Heart left ventricle (tissue), 16 donors: ENCODE measurements at places on chromosomes 6 and 20.

DNA sequence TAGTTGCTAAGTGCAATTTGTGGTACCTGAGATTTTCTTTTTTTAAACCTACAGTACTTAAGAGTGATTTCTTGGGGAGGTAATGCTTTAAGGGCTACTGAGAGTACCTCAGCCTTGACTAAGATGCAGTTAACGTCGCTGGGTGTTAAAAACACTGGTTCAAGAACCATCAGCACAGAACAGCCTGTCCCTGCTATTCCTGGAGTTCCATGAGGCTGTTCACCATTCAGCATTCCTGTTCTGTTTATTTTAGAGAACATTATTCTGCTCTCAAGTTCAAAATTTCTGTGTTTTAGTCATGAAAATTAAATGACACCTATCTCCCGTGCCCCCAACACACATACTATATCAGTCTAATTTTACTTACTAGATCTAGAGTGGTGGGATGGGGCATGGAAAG lies 1.7 kb upstream of the PRELID3B start:
- no peak for DNase-seq

- DNase-seq: no peak
Measured at GRCh38 chr6:13557841-13558240, 16.6 kb upstream of the SIRT5 start.

DNA sequence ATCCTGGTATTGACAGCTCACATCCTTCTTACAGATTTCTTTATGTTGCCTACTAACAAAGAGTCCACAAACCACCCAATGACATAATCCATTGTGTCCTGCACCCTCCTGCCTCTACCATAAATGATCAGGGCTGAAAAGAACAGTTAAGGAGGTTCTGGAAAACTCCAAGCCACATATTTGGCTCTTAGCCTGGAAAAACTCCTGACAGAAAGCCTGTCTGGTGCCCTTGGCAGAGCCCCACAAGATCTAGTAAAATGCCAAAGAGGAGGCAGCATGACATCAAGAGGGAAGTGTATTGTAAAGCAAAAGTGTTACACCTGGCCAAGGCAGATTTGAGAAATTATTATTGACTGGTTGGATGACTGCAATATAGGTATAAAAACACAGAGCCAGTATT lies 126.4 kb upstream of the VGLL2 start:
- no peak for DNase-seq

- no peak for DNase-seq
Measured at GRCh38 chr6:135637701-135638100, 140.2 kb upstream of the AHI1 start.

GRCh38 chr6:45688180-45688579 lies 310.4 kb upstream of the SUPT3H start:
- DNase-seq: no peak

- peak; percentile 32 for DNase-seq
Measured at GRCh38 chr6:44701637-44702101, 314.2 kb downstream of the CDC5L start.

- no peak for DNase-seq
Measured at GRCh38 chr6:150887978-150888563, 22.6 kb downstream of the MTHFD1L start.

DNA sequence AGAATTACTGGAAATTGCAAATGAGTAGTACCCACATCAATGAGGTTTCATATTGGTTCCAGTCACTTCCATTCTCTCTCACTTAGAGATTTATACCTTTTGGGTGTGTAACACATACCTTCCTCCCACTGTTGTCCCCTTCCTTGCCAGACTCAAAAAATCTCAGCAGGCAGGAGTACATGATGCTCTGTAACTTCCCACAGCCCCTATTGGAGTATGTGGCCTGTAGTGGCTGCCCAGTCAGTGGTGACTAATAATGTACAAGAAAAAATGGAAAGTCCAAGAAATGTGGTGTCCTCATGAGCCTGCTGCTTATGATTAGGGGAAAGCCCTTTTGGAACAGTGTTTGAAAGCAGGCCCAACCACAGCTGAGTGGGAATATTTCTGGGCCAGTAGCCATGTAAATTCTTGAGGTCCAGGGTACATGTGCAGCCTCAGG lies 312.0 kb downstream of the ZFAND3 start:
- no peak for DNase-seq

GRCh38 chr6:93017213-93017612 lies 402.1 kb downstream of the EPHA7 start:
- DNase-seq: no peak

DNA sequence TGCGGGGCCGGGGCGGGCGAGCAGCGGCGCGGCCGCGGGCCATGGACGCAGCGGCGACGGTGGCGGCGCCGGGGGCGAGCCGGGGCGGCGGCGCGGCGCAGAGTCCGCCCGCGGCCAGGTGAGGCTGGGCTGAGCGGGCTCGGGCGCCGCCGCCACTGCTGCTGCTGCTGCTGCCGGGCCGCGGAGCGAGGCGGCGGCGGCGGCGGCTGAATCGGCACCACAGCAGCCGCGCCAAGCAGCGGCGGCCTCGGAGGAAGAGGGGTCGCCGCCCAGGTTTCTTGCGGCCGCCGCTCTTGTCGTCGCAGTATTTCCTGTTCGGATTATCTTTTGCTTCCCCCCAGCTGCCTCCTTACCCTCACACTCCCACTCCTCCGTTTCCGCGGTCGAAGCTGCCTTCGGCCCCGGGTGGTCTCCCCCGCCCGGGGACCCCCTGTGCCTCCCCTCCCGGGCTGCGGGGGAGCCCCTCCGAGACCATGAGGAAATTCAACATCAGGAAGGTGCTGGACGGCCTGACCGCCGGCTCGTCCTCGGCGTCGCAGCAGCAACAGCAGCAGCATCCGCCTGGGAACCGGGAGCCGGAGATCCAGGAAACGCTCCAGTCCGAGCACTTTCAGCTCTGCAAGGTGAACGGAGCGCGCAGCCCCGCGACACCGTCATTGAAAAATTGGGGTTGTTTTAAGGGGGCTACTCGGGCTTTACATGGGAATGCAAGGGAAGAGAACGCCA lies at the start of gene STXBP5:
Gene STXBP5 (plus strand): TSS at position 358 of the 726 bp plus-strand sequence. CDS start 116 bp downstream, at position 474.
- peak; percentile 82 for DNase-seq

GRCh38 chr6:124996411-124996810 lies 34.2 kb downstream of the RNF217 start:
- no peak for DNase-seq

DNA sequence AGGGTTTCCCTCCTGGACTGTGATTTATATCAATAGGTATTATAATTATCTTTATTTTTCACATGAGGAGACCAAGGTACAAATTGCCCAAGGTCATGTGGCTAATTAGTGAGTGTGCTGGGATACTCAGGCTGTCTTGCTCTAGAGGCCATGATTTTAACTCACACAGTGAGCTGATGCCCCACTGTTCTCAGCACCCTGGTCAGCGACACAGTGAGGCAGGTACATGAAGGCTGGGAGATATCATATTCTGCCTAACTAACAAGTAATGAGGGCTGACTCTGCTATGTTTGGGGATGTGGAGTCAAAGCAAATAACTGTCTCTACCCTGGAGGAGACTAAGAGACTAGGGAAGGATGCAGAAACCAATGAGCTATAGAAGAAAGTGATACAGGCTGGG lies 501.1 kb downstream of the PTPRT start:
- DNase-seq: no peak

DNA sequence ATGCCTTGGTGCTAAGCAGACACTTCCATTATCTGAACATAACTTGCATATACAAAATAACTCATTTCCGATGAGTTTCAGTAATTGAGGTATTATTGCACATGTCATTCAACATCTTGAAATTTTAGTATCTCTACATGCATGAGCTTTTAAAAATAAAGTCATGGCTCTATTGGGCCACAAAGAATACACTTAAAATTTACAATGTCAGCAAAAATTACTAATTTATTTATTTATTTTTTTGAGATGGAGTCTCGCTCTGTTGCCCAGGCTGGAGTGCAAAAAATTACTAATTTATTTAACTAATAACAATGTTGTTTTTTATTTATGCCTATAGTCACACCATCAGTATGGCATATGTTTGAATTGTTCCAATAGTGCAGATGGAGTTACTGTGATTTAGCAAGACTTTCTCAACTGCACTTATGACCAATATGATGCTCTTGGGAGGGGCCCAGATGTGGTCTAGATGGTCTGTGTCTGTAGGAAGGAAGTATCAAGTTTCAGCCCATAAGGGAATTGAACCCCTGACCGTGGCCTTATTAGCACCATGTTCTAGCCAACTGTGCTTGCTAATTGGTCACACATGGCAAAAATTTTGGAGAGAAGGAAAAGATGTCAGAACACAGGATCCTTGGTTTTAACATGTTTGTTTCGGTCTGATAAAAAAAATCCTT lies 370.7 kb upstream of the TSHZ2 start:
- DNase-seq: no peak

- no peak for DNase-seq
Measured at GRCh38 chr20:56786503-56786902, 157.4 kb downstream of the TFAP2C start.

DNA sequence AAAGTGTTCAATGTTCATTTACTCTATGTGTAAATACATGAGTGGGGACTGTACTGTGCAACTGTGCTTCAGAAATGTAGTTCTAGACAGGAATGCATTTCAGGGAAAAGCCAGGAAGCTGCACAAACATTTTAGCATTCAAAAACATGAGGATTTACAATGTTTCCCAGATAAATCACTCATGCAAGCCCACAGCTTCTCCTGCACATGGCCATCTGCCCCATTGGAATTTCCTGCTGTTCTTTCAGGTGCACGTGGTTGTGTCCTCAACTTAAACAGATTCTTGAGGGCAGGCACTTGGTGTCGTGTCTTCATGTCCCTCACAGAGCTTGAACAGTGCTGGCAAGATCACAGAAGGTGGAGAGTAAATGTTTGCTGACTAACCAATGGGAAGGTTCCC lies 101.5 kb downstream of the UNC5CL start:
- DNase-seq: no peak

- peak; percentile 82 for DNase-seq
Measured at GRCh38 chr20:19934792-19935491, 82.2 kb upstream of the NAA20 start.

- no peak for DNase-seq
Measured at GRCh38 chr20:64036346-64037198, 590 bp downstream of the C20orf204 start.

GRCh38 chr6:114833211-114833610 lies 490.4 kb upstream of the HS3ST5 start:
- DNase-seq: no peak

DNA sequence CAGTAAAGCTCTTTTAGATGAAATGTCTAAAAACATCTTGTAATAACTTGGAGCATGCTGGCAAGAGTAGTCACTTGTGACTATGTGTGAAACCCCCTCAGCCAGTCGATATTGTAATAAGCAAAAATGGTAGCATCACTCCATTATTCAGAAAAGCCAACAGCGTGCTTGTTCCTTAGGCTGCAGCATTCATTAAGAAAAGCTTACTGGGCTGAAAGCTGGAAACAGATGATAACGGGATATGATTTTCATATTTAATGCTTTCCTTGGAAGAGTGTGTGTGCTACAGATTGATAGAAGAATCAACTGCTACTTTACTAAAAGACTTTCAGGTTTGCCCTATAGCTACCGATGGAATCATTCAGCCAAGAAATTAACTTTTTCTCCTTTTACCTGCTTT lies 20.3 kb downstream of the KIZ start:
- no peak for DNase-seq

DNA sequence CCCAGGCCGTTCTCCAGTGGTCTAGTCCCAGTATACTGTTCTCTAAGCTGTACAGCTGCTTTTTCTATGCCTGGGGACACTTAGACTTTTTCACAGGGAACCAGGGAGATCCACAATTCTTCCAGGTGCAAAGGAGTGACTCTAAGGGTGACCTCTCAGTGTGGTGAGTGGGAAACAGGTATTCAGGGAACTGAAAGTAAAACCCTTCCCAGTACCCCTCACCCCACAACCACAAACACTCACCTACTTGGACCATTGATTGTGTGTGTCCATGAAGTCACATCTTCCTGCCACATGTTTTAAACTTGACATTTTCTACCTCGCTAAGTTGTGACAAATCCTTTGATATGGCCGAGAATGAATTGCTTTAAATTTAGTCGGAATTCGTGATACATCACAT lies 183.6 kb downstream of the CLIC5 start:
- DNase-seq: no peak

DNA sequence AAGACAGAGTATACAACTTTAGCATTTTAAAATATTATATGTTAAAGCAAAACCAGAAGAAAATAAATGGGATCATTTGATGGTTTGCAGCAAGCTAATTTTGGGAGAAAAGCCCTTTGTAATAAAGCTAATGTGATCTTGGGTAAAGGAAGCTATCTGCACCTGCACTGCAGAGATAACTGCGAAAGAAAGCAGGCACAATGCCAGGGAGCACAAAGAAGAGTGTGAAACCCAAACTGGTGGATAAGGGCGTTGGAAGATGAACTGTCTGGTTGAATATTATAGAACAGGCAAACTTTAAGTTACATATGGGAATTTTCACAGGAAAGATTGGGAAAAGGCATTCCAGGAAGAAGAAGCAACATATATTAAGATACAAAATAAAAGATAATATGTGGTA lies 179.2 kb upstream of the KHDRBS2 start:
- no peak for DNase-seq

DNA sequence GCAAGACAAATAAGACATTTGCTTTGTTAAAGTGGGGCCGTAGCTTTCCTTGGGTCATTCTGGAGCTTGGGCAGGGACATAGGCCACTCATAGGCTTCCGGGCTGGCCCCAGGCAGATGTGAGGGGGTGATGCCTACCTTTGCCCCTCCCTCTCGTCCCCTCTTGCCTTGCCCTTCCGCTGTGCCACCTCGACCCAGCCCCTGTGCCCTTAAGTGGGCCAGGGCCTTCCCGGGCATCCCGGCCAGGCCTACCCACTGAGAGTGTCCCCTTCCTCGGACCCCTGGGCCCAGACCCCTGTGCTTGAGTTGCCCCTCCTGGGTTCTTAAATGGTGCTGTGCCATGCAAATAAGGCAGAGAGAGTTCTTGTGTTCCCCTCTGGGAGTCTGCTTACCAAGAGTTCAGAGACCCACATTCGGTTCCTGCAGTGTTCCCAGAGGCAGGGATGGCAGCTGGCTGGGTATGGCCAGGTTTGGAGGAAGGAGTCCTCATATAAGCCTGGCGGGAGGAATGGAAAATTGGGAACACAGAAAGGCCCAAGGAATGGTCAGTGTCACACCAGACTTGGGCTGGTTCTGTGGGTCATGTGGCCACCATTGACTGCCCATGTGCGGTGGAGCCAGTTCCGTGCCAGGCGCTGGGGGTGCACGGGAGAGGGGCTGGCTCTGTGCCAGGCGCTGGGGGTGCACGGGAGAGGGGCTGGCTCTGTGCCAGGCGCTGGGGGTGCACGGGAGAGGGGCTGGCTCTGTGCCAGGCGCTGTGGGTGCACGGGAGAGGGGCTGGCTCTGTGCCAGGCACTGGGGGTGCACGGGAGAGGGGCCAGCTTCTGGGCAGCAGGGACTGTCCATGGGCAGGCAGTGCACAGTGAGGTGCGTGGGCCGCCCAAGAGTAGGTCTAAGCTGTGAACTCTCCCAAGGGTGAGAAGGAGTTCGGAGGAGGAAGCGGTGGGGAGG lies 173.5 kb upstream of the SNX9 start:
- no peak for DNase-seq

- no peak for DNase-seq
Measured at GRCh38 chr20:57428324-57429158, 37.3 kb downstream of the RBM38 start.
